ENCODE measurements at places on chromosomes 12 and 14. TPM values are rescaled to one million over a fixed set of nuclear protein-coding genes. Genes with fewer than 3 reads are reported as not detected.

- no peak for DNase-seq
- H3K36me3 ChIP-seq, result peaks cover 43% of the 10 kb centered on the region
- H3K27me3 ChIP-seq, result no peaks in the 10 kb centered on the region
- H3K4me1 ChIP-seq, result peaks cover 60% of the 10 kb centered on the region
- H3K27ac ChIP-seq, result no peak overlapping the region
Observed at GRCh38 chr12:56722832-56723231, 2.3 kb downstream of the NACA start.

DDX47 gene
- 32.2 TPM for total RNA-seq

GRCh38 chr12:111685322-111685810 is 390 bp downstream of the BRAP start:
- peak overlapping the region; percentile 84 for H3K4me3 ChIP-seq
- peaks cover 32% of the 10 kb centered on the region for H3K36me3 ChIP-seq
- H3K4me1 ChIP-seq, result peaks cover 29% of the 10 kb centered on the region
- DNase-seq, result no peak
- H3K27me3 ChIP-seq, result no peaks in the 10 kb centered on the region
- H3K27ac ChIP-seq, result peak overlapping the region; percentile 94

- no peak for DNase-seq
- no peaks in the 10 kb centered on the region for H3K36me3 ChIP-seq
- H3K27ac ChIP-seq, result no peak overlapping the region
- no peaks in the 10 kb centered on the region for H3K27me3 ChIP-seq
- no peaks in the 10 kb centered on the region for H3K4me1 ChIP-seq
- H3K4me3 ChIP-seq, result no peak overlapping the region
Observed at GRCh38 chr12:113802966-113803758, 163.0 kb downstream of the RBM19 start.

PLEK2 gene
- not detected for total RNA-seq

GRCh38 chr12:979349-979748 is 11.7 kb upstream of the ERC1 start:
- H3K27ac ChIP-seq, result no peak overlapping the region
- H3K4me3 ChIP-seq, result no peak overlapping the region
- H3K36me3 ChIP-seq, result no peaks in the 10 kb centered on the region
- no peak for DNase-seq

HEATR5A gene
- total RNA-seq, result 55.1 TPM

Measured in heart right ventricle (tissue), 16 donors.